ENCODE measurements at places on chromosomes 2 and 18. TPM values are rescaled to one million over a fixed set of nuclear protein-coding genes. Genes with fewer than 3 reads are reported as not detected.
A peak's percentile ranks its signal among the peaks of the same experiment; 100 is the strongest.

DNA sequence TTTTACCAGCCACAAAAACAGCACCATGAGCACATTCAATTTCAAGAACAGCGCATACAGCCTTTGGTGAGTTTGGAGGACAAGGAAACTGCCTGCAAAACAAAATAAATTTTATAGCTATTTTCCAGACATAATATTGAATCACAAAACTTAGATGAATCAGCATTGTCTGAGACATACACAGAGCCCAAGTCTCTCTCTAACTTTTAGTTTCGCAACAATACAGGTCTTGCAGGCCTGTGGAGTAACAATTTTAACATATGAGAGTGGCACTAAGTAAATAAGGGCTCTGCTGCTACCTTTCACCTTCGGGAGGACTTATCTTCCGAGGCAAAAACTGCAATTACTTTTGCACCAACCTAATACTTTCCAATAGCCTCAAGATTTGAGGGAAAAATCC is 56.1 kb upstream of the PEX13 start:
- H3K4me1 ChIP-seq = no peaks in the 10 kb centered on the region
- H3K36me3 ChIP-seq = no peaks in the 10 kb centered on the region
- DNase-seq = no peak
- H3K27ac ChIP-seq = no peak overlapping the region
- no peaks in the 10 kb centered on the region for H3K27me3 ChIP-seq
- no peak overlapping the region for H3K4me3 ChIP-seq

GRCh38 chr18:24397131-24397693 is 412 bp downstream of the OSBPL1A start:
- H3K4me3 ChIP-seq = peak overlapping the region; percentile 82
- no peaks in the 10 kb centered on the region for H3K4me1 ChIP-seq
- DNase-seq = peak; percentile 78
- H3K27ac ChIP-seq = peak overlapping the region; percentile 41

GRCh38 chr2:96687711-96688640 is 45.4 kb downstream of the FER1L5 start:
- DNase-seq = no peak
- H3K36me3 ChIP-seq = no peaks in the 10 kb centered on the region
- no peak overlapping the region for H3K27ac ChIP-seq
- no peaks in the 10 kb centered on the region for H3K4me1 ChIP-seq

Gene PLEKHM3
- 18.9 TPM for total RNA-seq

Gene UGT1A6
- total RNA-seq = not detected
